NCI-H774 (cell line): ENCODE measurements at places on chromosomes 12 and 14.
A peak's percentile ranks its signal among the peaks of the same experiment; 100 is the strongest.

- no peak for DNase-seq
These were observed 40.6 kb upstream of the FKBP4 start for GRCh38 chr12:2754208-2754607.

- DNase-seq: no peak
These were observed 1151.7 kb downstream of the VRK1 start for GRCh38 chr14:97948841-97949240.

- no peak for DNase-seq
These were observed 280.2 kb downstream of the CACNA1C start for GRCh38 chr12:2332947-2333346.

DNA sequence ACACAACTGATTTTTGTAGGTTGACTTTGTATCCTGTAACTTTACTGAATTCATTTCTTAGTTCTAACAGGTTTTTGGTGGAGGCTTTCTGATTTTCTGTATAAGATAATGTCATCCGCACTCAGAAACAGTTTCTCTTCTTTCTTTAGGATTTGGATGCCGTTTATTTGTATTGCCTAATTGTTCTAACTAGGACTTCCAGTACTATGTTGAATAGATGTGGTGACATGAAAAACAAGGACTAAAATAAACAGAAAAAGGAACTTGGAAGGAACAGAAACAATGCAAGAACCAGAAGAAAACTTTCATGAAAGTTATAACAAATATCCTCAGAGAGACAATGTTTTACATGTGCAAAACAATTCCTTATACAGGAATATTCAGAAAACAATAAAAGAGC, 100.3 kb downstream of the GTF2A1 start:
- no peak for DNase-seq

- no peak for DNase-seq
These were observed 44.6 kb downstream of the ERO1A start for GRCh38 chr14:52650774-52651173.

DNA sequence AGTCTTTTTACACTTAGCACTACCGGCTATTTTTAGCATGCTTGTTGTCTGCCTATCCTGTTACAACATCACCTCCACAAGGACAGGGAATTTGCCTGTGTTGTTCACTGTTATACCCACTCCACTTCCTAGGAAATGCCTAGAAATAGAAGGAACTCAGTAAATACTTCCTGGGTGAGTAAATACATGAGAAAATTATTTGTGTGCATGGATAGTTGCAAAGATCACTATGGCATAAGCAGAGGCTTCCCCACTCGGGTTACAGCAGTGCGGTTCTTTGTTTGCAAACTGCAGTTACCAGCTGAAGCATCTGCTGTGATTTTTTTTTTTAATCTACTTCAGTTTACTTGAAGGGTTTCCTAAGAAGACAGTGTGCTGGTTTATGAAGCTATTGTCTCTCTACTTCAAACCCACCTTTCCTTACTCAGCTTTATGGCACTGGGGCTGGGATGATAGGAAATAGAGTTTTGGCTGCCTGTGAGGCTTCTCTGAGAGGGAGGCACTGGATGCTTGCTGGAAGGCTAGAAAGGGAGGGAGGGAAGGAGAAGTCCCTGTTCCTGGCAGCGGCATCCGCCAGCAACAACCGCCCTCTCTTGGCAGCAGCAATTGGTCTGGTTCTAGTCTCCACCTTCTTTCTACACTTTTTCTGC, 29.0 kb downstream of the PDE6H start:
- no peak for DNase-seq

GRCh38 chr12:5173511-5174011, 129.9 kb downstream of the KCNA5 start:
- DNase-seq: no peak

- no peak for DNase-seq
These were observed 71.1 kb upstream of the RAP1B start for GRCh38 chr12:68539615-68539952.

DNA sequence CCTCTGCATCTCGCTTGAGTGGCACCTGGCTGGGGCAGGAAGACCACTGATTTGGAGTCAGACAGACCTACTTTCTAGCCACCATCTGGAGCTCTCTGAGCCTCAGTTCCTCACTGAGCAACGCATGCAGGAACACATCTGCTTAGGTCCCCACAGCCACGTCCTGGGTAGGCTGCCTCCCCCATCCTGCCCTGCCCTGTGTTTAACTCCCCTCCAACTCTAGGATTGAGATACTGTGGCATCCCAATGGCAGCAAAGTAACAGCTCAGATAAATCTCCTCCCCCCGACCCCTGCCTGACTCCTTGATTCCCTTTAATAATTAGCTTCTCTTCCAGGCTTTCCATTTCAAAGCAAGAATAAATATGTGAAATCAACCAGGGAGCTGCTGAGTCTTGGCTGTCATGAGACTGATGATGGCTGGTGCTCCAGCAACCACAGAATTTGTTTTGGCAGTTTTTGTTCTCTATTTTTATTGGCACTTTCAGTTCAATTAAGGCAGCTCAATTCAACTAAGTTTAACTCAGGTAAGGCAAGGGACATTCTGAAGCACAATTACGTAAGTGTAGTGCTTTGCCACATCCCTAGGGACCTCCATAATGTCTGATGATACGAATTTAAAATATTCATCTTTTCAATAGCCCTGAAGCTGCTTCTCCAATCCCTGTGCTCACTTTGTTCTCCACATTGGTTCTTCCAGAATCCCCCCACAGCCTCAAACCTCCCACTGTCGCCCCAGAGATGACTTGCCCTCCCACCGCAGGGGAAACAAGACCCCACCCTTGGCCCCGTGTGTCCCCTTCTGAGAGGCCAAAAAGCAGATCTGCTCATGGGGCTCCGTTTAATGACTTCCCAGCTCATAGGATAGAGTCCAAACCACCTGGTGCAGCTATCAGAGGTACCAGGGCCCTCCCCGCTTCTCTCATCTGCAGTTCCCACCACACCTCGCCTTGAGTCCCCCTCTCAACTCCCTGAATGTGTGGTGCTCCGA, 58.2 kb downstream of the ESR2 start:
- DNase-seq: no peak

- peak; percentile 83 for DNase-seq
These were observed 112.2 kb upstream of the FKBP4 start for GRCh38 chr12:2682296-2683251.

DNA sequence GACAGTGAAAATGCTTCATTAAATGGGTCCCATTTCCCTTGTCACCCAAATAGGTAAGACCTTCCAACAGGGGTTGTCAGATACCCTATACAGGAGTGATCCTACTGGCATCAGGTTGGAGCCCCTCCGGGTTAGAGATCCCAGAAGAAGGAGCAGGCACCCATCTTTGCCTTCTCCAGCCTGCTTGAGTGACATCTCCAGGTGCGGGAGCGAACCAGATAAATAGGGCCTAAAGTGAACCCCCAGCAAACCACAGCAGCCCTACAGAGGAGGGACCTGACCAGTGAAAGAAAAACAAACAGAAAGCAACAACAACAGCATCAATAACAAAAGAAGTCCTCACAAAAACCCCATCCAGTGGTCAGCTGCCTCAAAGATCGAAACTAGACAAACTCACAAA, 182.2 kb downstream of the SLC5A8 start:
- no peak for DNase-seq

DNA sequence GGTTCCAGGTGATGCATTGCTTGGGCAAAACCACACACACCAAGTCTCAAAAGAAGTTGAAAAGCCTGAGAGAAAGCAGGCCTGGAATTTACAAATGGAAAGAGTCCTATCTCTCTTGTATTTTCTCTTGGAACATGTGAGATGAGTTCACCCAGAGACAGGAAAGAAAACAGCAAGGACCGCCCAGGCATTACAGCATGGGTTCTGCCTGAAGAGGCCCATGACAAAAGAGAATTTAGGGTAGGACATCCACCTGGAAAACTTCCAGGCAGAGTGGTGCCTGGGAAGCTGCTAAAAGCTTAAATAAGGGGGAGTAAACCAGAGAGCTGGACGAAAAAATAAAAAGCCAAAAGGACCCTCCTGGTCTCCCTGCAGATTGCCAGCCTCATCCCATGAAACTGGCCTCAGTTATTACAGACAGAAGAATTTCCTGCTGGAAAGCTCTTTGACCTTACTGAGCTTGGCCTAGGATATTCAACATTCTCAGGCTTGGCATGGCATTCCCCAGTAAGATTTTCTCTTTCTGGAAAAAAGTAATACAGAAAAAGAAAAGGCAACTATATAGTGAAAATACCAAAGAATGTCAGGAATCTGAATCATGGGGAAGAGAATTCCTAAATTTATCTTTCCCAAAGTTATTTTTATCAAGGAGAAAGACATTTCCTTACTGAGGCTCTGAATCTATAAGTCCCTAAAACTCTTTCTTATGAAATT, 121.3 kb upstream of the NUDT4 start:
- no peak for DNase-seq

DNA sequence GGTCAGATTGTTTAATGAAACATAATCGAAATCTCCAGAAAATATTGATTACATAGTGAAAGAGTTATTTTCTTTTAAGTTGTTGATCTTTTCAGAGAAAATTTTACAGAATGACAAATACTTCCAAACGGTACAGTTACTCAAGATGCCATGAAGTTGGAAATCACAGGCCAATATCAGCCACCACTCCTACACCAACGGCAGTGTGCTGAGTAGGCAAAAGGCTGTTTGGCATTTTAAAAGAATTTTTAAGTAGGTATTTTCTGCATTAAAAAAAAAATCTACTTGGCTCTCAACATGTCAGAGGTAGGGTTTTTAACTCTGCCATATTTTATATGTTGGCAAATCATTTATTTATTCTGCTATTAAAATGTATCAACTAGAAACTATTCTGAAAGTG, 21.7 kb downstream of the SLC38A4 start:
- DNase-seq: no peak

DNA sequence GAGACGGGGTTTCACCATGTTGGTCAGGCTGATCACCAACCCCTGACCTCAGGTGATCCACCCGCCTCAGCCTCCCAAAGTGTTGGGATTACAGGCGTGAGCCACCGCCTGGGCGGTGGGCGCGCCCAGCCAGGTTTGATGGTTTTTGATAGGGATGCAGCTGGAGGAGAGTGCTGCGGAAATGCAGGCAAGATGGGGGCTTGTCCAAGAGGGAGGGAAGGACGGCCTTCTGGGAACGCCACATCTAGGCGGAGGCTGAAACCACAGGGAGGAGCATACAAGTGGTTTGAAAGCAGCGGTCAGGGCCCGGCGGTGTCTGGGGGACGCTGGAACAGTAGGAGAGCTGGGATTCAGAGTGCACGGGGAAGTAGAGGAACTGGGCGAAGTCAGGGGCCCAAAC, 134.6 kb downstream of the VRK1 start:
- DNase-seq: no peak

GRCh38 chr14:96363751-96364336, 518 bp downstream of the GSKIP start:
- DNase-seq: peak; percentile 18

DNA sequence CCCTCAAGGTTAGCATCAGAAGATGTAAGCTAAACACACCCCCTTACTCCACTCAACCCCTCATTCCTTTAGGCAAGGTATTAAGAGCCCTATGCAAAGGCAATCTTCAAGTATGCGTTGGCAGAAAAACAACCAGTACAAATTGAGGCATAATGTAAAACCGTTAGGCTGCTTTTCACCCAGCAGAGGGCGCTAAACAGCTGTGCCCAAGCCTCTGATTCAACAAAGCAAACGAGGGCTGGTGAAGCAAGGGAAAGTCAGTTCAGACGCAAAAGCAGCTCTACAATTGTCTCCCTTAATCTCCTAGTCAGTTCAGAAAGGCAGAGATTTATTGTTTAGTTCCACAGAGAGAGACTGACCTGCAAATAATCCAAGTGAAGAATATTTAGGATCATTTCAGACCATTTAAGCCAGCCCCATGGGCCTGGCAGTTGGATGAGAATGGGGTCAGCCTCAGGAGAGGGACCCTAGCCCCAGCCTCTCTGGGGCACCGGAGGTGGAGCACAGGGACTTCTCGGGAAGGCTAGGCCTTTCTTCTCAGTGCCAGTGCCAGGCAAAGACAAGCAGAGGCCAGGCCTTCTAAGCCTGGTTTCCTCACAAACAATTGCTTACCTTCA, 23.5 kb downstream of the DCAF5 start:
- DNase-seq: peak; percentile 54

DNA sequence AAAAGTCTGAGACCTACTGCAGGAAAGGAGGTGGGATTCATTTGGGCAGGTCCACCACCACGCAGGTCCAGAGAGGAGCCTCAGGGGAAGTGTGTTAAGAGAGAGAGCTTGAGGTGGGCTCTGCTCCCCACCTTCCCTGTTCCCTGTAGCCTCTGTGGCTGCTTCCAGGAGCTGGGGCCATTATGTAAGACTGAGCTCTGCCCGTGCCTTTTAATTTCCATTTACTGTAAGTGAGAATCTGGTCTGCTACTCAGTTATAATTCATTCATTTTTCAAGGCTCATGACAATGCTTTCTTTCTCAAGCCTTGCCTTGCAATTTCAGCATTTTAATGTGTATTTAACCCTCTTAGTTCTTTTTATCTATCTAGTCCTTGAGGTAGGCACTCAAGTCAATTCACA, 8.3 kb downstream of the SLC4A8 start:
- DNase-seq: no peak

GRCh38 chr12:75859868-75860267, 171.7 kb downstream of the PHLDA1 start:
- DNase-seq: no peak

GRCh38 chr12:17283563-17283962, 677.6 kb upstream of the LMO3 start:
- no peak for DNase-seq

- DNase-seq: no peak
These were observed 349.7 kb upstream of the DIO2 start for GRCh38 chr14:80560800-80561657.

- DNase-seq: no peak
These were observed 3.0 kb upstream of the CORO1C start for GRCh38 chr12:108734200-108734906.

GRCh38 chr14:104579507-104579906, at the start of gene C14orf180:
Gene C14orf180 (plus strand): TSS chr14:104579764. CDS start chr14:104586431, 6,667 bp downstream.
- DNase-seq: peak; percentile 30

DNA sequence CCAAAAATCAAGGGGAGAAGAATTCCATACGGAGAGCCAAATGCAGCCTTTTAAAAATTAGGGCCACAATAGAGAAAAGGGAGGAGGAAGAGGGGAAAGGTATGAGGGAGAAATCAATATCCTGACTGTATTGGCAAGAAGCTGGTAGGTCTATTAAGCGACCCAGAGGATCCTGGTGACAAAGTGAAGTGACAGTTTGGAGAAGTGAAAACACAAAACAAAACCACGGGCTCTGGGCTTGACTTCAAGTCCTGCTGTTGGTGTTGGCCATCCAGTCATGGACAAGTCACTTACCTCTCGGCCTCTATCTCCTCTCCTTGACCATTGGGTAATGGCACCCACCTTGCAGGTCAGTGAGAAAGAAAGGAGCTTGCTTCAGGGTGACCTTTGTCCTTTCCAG, 47.0 kb upstream of the KCNA5 start:
- no peak for DNase-seq

- DNase-seq: no peak
These were observed 1.9 kb downstream of the TGFB3 start for GRCh38 chr14:75979648-75980565.

GRCh38 chr12:44314007-44314500, 478.2 kb downstream of the TMEM117 start:
- no peak for DNase-seq
